ENCODE measurements at places on chromosomes 6 and 20.
A peak's percentile ranks its signal among the peaks of the same experiment; 100 is the strongest.

GRCh38 chr6:135060076-135060475, 5.5 kb upstream of the HBS1L start:
- no peak for DNase-seq

- no peak for DNase-seq
Observed at GRCh38 chr6:93900142-93900541, 480.8 kb upstream of the EPHA7 start.

DNA sequence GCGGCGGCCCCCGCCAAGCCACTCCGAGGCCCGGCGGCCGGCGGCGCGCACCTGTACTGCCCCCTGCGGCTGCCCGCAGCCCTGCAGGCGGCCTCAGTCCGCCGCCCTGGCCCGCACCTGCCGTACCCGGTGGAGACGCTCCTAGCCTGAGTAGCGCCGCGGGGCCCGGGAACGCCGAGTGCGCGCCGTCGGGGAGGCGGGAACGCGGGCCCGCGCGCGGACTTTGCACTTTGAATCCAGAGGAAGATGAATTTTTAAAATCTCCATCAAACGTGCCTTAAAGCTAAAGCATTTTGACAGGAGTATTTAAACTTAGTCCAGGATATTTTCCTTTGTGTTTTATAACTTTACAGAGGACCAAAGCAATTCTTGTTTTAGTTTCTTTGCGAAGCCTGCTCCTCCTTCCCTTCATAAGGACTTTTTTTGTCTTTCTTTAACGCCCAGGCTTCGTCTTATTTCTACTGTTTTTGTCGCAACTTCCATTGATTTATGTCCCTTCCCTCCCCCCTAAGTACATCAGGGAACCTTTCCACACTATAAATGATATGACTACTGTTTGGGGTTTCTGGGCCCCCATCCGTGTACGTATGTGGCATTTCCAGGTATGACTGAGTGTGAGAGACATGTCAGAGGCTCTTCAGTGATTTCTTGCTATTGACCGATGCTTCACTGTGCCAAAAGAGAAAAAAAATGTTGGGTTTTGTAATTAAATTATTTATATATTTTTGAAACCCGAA, 2.0 kb downstream of the FOXQ1 start:
- no peak for DNase-seq

DNA sequence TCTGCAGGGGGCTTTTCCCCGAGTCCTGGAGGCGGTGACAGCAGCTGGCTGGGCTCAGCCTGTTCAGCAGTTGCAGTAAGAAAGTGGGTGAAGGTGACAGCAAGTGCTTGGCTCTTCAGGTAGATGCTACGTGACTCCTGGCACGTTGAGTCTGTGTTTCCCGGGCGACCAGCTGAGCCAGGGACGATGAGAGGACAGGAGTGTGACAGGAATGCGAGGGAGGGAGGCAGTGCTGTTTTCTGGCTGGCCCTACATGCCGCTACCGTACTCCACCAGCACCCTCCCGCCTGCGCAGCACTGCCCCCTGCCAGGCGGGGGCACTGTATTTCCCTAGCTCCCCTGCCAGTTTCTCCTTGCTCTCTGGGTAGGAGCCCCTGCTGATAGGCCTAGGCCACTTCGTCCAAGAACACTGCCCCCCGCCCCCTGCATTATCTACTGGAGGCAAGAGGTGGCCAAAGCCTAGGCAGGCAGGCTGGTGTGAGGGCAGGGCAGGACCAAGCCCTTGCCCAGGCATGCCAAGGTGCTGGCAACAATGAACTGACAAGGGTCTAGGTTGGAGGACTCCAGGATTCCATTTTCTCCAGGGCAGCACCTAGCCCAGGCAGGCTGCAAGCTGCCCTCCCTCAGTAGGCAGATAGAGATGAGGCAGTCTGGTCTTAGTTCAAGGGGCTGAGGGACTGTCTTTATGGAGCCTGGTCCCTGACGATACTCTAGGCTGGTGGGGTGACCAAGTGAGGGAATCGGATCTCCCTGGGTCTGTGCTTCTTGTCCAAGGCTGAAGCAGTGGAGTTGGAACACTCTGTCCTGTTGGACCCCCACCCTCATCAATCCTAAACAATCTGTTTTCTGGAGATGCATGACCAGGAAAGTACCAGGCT, 19.2 kb downstream of the MRPS18A start:
- peak; percentile 67 for DNase-seq

- DNase-seq: no peak
Observed at GRCh38 chr6:129324345-129324744, 385.6 kb downstream of the ARHGAP18 start.

- DNase-seq: no peak
Observed at GRCh38 chr6:67875877-67876383, 759.2 kb upstream of the ADGRB3 start.

DNA sequence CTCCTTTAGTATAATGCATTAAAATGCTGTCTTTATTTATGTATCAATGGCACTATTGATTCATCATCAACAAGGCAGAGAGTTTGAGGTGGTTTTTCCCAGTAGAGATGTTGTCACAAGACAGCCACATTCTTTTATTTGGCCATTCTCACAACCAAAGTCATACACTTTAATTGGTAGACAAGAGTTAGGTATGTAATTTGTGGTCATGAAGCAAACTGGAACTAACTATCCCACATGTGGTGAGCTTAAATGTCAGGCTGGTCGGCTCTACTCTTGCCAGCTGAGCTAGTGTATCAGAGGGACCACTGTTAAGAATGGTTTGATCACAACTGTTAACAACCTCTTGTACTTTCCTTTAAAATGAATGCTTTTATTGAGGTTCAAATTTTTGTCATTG, 714.6 kb downstream of the CD109 start:
- no peak for DNase-seq

DNA sequence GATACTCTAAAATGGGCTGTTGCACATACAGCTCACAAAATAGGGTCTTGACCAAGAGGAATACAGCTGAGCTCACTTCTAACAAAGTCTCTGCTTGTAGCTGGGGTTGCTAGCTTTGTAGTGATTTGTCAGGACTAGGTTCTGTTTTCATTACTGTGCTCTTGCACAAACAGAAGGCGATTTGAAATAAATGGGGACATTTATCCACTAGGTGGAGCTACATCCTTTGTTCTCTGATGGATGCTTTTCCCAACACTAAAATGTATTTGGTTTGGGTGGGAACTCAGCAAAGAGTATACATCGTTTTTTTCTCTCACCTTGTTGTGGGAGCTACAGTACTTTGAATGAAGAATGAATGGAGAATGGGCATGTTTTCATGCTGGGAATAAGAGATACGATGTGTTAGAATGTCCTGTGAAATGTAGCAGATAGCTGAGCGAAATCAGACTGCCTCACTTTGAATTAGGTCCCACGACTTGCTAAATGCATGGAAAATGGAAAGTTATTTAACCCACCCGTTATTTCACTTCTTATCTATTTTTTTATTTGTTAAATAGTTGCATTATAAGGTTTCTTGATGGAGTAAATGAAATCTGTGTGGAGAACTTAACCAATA, 494.7 kb upstream of the MAP3K7 start:
- peak; percentile 5 for DNase-seq

DNA sequence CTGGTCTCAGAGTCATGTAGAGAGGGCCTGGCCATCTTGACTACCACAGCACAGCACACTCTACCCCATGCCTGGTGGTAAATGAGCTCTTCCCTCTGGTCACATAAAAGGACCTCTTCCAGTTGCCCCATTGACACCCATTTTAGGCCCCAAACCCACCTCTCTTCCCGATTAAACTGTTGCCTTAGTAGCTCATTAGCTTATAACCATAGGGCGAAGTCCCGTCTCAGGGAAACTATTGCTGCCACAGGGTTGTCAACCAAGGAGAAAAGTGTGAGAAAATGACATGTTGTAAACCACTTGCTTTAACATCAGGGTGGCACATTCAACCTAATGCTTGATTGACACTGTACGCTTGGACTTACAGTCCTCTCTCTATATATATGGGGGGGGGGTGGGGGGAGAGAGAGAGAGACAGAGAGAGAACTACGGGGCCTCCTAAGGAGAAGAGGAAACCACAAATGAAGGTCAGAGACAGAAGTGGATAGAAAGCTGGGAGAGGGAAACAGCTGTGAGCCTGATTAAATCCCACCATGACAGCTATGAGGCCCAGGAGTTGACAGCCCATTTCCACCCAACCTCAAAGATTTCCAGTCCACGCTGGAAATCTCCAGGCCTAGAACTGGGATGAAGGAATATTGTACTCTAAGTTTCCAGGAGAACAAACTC, 14.9 kb upstream of the BTN1A1 start:
- DNase-seq: no peak

- no peak for DNase-seq
Observed at GRCh38 chr20:63176034-63176426, 39.9 kb downstream of the YTHDF1 start.

- DNase-seq: no peak
Observed at GRCh38 chr6:167505782-167506181, 180.9 kb downstream of the TTLL2 start.
